ENCODE measurements at places on chromosomes 2 and 18. TPM values are rescaled to one million over a fixed set of nuclear protein-coding genes. Genes with fewer than 3 reads are reported as not detected.

Gene C1QL2
- total RNA-seq: 1.6 TPM

Gene SCN7A
- total RNA-seq: 1.6 TPM

Gene SERPINB11
- total RNA-seq: not detected

Gene SIX2
- 0.16 TPM for total RNA-seq

Gene FBLN7
- total RNA-seq: 0.62 TPM

GRCh38 chr2:182043021-182043420 lies 57.4 kb downstream of the PPP1R1C start:
- no peak for DNase-seq

All from occipital lobe (tissue), 3 donors.